CD8-positive, alpha-beta memory T cell (primary cell): ENCODE measurements at places on chromosomes 1 and 21. TPM values are rescaled to one million over a fixed set of nuclear protein-coding genes. Genes with fewer than 3 reads are reported as not detected.

DNA sequence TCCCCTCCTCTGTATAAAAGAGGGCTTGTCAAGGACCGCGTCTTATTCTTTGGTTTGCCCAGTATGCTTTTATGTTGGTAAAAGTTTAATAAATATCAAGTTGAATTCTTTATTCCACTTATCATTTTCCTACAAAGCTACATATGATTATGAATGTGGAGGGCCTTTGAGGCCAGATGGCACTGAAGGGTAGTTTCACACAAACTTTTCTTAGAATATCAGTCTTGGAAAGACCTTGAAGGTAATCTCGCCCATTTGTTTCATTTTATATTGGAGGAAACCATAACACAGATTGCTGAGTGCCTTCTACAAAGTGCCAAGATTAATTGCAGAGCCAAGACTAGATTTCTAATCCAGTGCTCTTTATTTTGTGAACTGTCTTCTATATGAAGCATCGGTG, 5.8 kb upstream of the FUBP1 start:
- no peak for DNase-seq

MSH4 gene
- not detected for polyA plus RNA-seq

NTNG1 gene
- polyA plus RNA-seq: not detected

- no peak for DNase-seq
These were observed 2.1 kb upstream of the A3GALT2 start for GRCh38 chr1:33322870-33323585.

DNA sequence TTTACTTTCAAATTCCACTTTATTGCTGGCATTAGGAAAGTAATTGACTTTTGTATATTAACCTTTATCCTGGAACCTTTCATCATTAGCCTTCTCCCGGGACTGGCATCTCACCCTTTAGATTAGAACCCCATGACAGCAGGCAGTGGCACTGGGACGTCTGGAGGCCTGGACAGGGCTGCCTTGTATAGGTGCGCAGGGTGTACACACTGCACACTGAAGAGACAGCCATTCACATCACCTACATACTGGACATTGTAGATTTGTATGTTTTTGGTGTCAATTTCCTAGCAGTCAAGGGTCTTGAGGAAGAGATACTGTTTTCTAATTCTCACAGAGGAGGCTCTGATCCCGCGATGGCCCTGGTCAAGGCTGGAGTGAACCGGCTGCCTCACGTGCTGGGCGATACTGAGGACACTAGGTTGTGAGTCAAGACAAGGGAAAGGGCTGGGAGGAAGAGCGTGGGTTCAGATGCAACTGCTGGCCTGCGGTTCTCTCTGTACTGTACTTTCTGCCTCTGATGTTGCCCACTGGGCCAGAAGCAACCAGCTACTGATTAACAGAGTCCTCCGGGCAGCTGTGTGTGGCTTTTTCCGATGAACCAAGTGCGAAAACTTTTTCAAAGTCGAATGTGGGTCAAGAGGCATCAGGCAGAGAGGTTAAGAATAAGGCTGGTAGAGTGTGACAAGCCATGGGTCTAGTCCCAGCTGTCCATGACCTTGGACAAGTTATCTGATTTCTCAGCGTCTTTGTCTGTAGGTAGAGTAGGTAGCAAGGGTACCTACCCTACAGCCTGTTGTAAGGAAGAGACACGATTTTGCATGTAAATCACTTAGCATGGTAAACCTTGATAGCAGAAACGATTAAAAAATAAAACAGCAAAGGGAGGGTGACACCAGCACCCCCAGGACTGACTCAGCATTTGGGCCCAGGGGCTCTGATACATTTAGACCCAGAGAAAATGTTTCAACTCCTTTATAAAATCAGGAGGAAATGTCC, 38.2 kb upstream of the SLC25A33 start:
- no peak for DNase-seq

DNA sequence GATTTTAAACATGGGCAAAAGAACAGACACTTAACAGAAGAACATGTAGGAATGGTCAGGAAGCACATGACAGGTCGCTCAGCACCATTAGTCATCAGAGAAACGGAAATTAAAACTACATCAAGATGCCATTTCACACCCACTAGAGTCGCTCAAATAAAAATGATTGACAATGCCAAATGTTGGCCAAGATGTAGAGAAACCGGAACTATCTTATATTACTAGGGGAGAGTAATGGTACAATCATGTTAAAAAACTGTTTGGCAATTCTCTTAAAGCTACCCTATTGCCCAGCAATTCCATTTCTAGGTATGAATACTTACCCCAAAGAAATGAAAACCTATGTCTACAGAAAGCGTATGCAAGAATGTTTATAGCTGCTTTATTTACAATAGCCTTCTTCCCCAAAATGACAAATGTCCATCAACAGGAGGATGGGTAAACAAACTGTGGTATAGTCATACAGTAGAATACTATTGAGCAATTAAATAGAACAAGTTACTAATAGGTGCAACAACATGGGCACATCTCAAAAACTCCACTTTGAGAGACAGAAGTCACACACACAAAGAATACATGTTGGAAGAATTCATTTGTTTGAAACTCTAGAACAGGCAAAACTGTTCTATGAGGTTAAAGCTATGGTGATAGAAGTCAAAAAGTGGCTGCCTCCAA, 92.8 kb downstream of the ETS2 start:
- DNase-seq: no peak

DNA sequence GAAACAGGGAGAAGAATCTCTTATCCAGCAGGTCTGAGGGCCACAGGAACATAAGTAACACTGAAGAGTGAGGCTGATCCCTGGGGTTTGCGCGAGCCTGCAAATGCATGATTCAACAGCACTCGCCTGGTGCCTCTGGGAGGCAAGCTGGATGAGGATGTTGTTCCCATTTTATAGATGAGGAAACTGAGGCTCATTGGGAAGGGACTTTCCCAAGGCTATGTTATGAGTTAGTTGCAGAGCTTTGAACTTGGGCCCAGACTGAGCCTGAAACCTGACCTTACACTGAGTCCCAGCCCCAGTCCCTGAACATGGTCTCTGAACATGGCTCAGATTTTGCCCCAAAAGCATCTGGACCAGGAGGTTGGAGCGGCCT, 27.7 kb upstream of the POU3F1 start:
- no peak for DNase-seq

DNA sequence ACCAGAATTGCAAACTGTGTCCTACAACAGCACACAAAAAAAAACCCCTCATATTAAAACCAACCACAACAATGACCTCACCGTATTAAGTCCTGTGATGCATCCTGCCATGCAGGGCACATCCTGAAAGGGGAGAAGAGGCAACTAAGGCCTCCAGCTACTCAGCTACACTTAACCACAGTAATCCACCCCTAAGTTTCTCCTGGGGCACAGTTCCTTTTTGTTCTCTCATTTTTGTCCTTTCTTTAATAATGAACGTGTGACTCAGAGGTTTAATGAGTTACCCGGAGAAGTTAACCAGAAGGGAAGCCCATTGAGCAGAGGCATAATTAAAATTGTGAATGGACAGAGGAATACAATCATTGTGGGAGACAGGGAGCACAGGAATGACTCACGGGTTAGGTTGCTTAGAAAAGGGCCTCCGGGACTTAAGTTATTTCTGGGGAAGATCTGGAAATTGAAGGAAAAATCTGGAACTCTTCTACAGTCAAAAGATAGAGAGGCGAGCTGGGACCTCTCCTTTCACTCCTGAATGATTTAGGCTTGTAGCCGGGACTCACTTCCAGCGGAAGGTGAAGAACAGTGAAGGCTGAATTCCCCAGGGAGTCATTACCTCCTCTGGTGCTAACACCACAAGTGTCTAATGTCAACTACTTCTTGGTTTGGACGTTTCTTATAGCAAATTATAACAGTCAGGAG, 36.9 kb upstream of the HIVEP3 start:
- DNase-seq: no peak

DNA sequence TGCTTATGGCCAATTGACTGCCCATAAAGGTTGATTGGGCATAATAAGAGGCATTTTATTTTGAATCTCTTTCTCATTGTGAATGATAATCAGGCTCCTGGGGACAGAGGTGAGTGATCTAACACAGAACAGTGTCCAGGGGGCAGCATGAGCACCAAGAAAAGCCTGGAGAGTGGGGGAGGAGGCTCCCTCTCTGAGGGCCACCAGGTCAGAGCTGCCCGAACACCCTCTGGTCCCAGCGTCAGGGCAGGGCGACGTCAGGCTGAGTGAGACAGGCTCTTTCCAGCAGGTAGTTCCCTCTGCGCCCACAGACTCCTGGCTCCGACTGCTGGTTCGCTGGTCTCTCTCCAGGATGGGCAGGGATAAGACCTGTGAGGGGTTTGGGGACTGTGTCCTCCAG, 250.2 kb upstream of the C1orf174 start:
- peak; percentile 30 for DNase-seq

- DNase-seq: no peak
These were observed 30.8 kb upstream of the EPS8L3 start for GRCh38 chr1:109794319-109795132.

- DNase-seq: no peak
These were observed 103.8 kb downstream of the TNFSF18 start for GRCh38 chr1:172946814-172947507.

GRCh38 chr21:17779980-17780379, 39.2 kb downstream of the C21orf91 start:
- no peak for DNase-seq

DNA sequence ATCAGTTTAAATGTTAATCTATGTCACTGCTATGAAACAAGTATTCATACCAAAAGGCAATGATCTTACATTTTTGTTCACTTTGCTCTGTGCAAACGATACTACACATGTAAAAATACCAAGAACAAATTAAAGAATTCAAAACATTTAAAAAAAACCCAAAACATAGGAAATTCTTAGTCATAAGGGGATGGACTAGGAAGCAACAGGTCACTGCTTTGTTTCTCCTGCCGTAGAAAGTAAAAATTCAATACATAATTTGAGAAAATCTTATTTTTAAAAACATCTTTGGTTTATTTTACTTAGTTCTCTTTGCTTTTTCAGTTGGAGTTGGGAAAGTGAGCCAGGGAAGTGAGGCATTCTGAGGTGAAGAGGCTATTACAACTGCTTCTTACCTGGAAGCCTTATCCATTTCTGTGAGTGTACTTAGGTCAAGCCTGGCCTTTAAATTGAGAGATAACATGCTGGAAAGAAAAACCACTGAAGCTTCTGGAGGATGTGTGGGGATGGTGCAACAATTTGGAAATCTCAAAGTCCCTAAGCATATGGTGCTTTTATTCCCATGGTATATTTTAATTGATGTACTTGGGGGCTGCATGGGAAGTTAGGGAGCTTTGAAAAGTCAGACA, 183.5 kb downstream of the CDC42BPA start:
- DNase-seq: no peak

CFAP141 gene
- polyA plus RNA-seq: not detected

- DNase-seq: peak; percentile 50
These were observed 43.0 kb downstream of the JAK1 start for GRCh38 chr1:64923294-64923718.

DNA sequence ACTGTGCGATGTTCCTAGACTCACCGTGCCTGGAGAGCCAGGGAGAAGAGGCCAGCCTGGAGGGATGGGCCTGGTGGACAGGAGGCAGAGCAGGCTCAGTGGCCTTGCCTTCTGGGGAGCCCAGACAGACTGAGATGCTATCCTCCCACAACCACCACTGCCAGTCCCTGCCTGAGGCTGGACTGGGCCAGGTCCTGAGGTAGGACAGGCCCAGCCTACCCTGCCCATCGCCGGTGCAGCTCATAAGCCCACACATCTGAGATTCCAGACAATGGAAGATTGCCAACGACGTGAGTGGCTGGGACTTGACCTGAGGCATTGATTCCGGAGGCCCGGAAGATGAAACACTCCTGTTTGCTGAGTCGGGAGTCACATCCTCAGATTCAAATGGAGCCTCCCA, 5.8 kb downstream of the CLEC20A start:
- DNase-seq: no peak

GRCh38 chr21:30733026-30733425, 14.0 kb downstream of the KRTAP21-2 start:
- no peak for DNase-seq

DNA sequence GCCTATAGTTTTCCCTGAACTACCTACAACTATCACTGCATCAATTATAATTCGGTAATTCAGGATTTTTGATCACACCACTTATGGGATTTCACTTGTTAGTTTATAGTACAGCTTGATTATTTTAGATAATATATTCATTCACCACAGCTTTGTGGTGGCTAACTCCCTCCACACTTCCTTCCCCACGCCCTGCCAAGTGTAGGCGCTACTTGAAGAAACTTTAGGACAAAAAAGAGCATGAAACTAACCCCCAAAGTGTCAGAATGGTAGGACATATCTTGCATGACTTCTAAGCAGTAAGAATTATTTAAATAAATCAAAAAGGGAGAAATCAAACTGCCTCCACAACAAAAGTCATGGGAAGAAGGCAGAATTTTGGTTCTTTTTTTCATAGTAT, 70.1 kb downstream of the LHX9 start:
- no peak for DNase-seq

DNA sequence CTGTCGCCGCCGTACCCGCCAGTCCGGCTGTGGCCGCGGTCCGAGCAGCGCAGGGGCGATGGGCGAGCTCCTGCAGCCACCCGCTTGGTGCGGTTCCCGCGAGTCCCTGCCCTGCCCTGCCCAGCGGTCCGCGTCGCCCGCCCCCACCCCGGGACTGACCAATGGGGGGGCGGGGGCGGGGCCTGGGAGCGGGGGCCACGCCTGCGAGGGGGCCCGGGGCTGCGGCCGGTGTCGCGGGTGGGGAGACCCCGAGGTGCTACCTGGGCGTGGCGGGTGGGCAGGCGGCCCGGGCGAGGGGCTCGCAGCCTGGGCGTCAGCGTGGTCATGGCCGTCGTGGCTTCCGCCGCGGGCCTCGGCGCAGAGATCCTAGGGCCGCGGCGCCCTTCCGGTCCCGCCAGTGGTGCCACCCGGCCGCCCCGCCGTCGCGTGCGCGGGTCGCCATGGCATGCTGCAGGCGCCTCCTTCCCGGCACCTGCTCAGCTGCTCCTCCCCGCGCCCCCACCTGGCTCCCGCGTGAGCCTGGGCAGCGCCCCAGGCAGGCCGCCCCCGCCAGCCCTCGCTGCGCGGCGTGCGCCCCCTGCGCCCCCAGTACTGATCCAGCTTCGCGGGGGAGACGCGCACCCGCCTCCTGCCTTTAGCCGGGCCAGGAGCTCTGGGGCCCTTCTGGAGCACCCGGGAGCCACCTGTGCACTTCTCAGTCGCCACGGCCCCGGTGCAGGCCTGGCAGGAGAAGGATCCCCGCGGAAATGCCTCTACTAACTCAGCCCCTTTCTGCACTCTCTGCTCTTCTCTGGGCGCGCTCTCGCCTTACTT, at the start of gene BMP8B:
TSS of gene BMP8B (minus strand) at position 108 of the 813 bp plus-strand sequence. CDS start 380 bp downstream, outside the sequence.
- DNase-seq: peak; percentile 52

GRCh38 chr1:213687832-213688231, 299.9 kb upstream of the PROX1 start:
- no peak for DNase-seq

GRCh38 chr1:241142493-241142892, 214.5 kb downstream of the RGS7 start:
- no peak for DNase-seq

GRCh38 chr1:185427264-185427663, 110.2 kb upstream of the IVNS1ABP start:
- DNase-seq: no peak

DNA sequence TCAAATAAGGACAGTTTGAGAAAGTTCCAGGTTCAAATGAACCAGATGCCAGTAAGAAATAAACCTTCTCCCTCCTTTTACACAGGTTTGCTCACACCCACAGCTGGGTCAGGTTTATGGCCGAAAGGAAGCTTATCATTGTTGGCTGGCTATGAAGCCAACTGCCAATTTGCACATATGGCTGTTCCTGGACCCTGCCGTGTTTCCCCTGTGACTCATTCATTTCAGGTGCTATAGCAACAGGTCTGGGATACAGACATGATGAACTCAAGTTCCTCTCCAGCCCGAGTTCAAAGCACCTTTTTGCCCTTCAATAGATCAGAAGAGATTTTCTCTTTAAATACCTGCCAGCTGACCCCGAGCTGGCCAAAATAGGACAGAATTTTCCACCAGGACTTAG, 134.4 kb upstream of the SMYD2 start:
- no peak for DNase-seq
